ENCODE measurements at places on chromosomes 5 and 9. TPM values are rescaled to one million over a fixed set of nuclear protein-coding genes. Genes with fewer than 3 reads are reported as not detected.

The PTCD2 gene
- total RNA-seq: 6.3 TPM

The PCDHGB5 gene
- total RNA-seq: not detected

The HSD17B3 gene
- 2.4 TPM for total RNA-seq

The CACNA1B gene
- total RNA-seq: not detected

The TMEM215 gene
- total RNA-seq: not detected

The ALDOB gene
- total RNA-seq: not detected

The FCN1 gene
- not detected for total RNA-seq

The G3BP1 gene
- total RNA-seq: 55.1 TPM

The CDH12 gene
- not detected for total RNA-seq

The CTXN3 gene
- total RNA-seq: not detected

The SLC12A7 gene
- 45.8 TPM for total RNA-seq

The MARVELD2 gene
- 5.4 TPM for total RNA-seq

The JMY gene
- 5.1 TPM for total RNA-seq

The ESM1 gene
- total RNA-seq: not detected

The BNC2 gene
- total RNA-seq: 0.12 TPM

The PTPN3 gene
- 14.8 TPM for total RNA-seq

The LHX3 gene
- not detected for total RNA-seq

The PCDHGB3 gene
- total RNA-seq: not detected

The PCDHB10 gene
- total RNA-seq: 1.2 TPM

The CDKN2A gene
- not detected for total RNA-seq

The C9 gene
- not detected for total RNA-seq

The UBTD2 gene
- 31.8 TPM for total RNA-seq

The GGTA1 gene
- total RNA-seq: not detected

The SV2C gene
- not detected for total RNA-seq

The EIF4EBP3 gene
- total RNA-seq: not detected

The TXNDC8 gene
- not detected for total RNA-seq

The PCDHB2 gene
- total RNA-seq: not detected

The TAS2R1 gene
- total RNA-seq: not detected

The TCF7 gene
- total RNA-seq: 2.5 TPM

The ADGRD2 gene
- total RNA-seq: 0.26 TPM

The FGF10 gene
- total RNA-seq: not detected

The MOB3B gene
- total RNA-seq: not detected

The TLX3 gene
- total RNA-seq: not detected

The IL33 gene
- not detected for total RNA-seq

The RASGRF2 gene
- 2.5 TPM for total RNA-seq

The QRFP gene
- total RNA-seq: not detected

The COL23A1 gene
- total RNA-seq: 1.2 TPM

The PAEP gene
- total RNA-seq: not detected

The LCN1 gene
- not detected for total RNA-seq

The IRX4 gene
- total RNA-seq: not detected

The ZNF608 gene
- 24.7 TPM for total RNA-seq

The PCDHA1 gene
- total RNA-seq: not detected

The ADAMTS19 gene
- total RNA-seq: not detected

The NEUROG1 gene
- not detected for total RNA-seq

The POLE3 gene
- total RNA-seq: 97.8 TPM

The SCGB3A2 gene
- not detected for total RNA-seq

All from Caki2 (cell line).